Left colon (tissue), 2 donors: ENCODE measurements at places on chromosomes 6 and 20. TPM values are rescaled to one million over a fixed set of nuclear protein-coding genes. Genes with fewer than 3 reads are reported as not detected.

DNA sequence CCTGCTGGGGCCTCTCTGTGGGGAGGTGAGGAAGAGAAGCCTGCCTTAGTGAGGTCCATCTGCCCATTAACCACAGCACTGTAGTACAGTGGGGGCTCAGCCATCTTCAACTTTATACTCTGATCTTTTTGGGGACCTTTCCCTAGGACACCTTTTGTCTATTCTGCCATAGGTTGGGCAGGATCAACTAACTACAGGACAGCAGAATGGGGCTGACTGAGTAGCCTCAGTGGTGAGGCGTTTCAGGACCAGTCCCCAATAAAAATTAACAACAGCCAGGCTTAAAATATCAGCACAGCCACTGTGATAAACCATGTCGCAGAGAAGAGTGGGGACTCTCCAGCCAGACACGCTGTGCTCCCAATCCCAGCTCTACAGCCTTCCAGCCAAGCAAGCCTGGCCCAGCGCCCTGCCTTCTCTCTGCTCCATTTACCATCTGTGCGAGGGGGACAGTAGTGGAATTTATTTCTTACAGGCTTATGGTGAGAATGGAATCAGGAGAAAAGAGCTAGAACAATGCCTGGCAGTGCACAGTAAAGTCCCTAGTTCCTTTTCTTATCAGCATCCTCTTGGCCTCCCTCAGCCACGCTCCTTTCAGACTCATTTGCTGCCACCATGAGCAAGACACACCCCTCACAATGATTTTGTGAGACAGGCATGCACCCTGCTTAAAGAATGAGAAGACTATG is 75.5 kb downstream of the SLC22A23 start:
- DNase-seq: no peak

- no peak for DNase-seq
Observed at GRCh38 chr6:32623693-32624092, 13.5 kb upstream of the HLA-DQA1 start.

- DNase-seq: no peak
Observed at GRCh38 chr6:40520084-40520483, 67.1 kb downstream of the LRFN2 start.

GRCh38 chr20:4451487-4452081 is 270.1 kb upstream of the PRND start:
- DNase-seq: no peak

DNA sequence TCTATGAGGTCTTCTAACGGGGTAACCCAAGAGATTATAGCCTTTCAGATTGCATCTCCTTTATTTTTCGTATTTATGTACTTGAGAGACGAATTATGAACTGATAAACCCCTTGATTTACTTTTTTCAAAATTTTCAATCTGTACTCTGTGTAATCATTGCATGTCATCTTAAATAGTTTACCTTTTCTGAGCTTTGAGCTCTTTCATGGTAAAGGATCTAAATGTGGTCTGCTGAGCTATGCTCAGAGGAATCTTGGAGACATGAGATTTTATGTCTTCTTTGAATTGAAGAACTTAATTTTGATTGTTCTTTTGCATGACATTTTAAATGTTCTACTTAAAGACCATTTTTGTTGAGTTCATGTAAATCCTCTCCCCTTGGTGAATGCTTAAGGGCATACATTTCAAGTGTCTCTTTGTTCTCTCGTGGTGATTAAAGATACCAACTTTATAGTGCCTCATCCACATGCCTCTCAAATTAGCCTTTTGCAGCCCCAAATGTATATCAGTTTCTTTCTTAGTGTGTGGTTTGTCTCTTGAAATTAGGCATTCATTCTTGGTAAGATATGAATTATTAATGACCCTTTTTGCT is 116.3 kb upstream of the SCGN start:
- no peak for DNase-seq

- no peak for DNase-seq
Observed at GRCh38 chr6:69422475-69422874, 374.3 kb downstream of the LMBRD1 start.

- DNase-seq: no peak
Observed at GRCh38 chr20:62368976-62369814, 2.1 kb upstream of the LAMA5 start.

DNA sequence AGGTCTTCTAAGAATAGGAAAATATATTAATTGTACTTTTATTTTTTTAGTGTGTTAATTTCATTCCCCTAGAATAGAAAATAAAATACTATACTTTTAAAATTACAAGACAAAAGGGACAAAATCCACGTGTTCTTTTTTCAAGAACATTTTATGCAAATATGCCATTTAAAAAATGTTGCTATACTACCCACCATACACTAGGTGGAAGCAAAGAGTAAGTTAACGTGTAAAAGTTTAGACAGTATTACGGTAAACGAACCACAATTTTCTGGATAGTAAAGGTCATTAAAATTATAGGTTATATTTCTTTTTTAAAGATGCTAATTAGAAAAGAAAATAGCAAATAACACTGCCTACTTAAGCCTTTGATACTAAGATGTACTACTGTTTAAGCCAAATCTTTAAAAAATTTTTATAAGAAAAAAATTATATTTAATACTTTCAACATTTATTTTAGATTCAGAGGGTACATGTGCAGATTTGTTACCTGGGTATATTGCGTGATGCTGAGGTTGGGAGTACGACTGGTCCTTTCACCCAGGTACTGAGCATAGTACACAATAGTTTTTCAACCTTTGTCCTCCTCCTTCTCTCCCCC is 287.6 kb downstream of the PHF3 start:
- DNase-seq: no peak

DNA sequence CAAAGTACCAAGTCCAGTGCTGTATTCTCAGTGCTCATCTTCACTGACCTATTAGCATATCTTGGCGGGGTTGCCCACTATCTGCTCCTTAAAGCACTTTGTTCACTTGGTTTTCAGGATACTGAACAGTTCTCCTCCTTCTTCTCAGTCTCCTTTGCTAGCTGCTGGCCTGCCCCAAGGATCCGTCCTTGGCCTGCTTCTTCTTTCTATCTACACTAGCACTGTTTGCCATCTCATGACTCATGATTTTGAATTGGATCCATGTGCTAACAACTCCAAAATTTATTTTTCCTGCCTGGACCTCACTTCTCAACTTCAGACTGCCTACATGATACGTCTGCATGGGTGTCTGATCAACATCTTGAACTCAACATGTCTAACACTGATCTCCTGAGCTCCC is 15.5 kb downstream of the TPD52L1 start:
- DNase-seq: no peak

DNA sequence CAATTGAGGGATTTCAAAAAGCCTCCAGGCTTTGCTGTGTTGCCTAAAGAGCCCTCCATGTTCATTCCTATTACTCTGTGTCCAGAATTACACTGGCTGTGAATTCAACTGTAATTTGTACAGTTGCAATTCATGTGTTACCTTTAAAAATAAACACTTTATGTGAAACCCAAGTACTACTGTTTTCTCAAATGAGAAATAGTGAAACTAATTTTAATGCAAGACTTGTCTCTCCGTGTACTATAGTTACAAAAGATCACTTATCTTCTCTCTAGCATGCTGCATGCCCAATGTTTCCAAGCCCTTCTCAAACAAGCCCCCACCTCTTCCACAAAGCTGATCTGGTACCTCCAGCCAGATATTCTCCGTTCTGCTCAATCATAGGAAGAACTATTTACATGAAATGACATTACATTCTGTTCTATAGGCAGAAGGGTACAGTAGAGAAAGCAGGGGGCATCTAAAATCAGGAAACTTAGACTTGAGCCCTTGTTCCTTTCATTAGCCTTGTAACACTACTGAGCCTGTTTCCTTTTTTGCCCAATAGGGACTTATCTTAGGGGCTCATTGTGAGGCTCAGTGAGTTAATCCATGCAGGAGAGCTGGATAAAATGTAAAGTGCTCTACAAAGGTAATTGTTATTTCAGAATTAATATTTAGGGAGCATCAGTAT is 12.3 kb upstream of the COL9A1 start:
- DNase-seq: no peak

DNA sequence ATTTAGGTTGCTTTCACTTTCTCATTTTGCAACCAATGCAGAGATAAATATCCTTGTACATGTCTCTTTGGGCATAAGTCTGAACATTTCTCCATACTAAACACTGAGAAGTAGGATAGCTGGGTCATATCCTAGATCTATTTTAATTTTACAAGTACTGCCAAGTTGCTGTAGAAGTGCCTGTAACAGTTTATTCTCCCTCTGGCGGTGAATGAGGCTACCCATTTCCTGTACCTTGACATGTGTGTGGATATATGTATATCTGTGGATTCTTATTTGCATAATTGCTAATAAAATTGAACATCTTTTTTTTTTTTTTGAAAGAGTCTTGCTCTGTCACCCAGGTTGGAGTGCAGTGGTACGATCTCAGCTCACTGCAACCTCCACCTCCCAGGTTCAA is 48.0 kb upstream of the PNRC1 start:
- DNase-seq: no peak

DNA sequence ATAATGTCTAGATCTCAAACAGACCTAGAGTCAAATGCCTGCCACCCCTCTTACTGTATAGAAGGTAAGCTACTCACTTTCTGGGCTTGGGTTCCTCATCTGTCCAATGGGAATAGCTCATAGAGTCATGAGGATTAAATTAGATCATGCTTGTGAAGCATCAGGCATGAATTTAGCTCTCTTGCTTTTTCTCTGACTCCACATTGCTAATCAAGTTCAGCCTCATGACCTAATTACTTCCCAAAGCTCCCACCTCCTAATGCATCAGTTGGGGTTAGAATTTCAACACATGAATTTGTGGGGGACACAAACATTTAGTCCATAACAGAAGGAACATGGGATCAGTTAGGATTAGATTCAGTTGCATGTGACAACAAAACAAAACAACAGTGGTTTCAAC is 4.6 kb upstream of the DDX27 start:
- no peak for DNase-seq

GRCh38 chr6:55941702-55942101 is 66.3 kb upstream of the BMP5 start:
- no peak for DNase-seq

- no peak for DNase-seq
Observed at GRCh38 chr20:10221021-10221420, 2.4 kb downstream of the SNAP25 start.

DNA sequence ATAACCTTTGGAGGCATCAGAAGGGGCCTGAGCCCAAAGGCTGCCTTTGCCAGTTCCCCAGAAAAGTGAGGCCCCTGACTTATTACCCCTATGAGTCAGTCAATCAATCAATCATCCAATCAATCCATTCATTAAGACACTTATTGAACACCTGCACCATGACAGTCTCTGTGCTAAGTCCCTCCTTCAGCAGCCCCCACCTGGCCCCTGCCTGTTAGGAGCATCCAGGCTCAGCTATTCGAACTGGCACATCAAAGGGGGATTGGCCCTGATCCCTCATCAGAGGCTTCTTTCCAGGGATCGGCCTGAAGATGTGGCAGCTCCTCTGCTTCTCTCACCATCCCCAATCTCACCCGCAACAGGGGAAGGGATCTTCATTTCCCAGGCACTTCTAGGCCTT is 27.7 kb upstream of the VEGFA start:
- DNase-seq: no peak

DNA sequence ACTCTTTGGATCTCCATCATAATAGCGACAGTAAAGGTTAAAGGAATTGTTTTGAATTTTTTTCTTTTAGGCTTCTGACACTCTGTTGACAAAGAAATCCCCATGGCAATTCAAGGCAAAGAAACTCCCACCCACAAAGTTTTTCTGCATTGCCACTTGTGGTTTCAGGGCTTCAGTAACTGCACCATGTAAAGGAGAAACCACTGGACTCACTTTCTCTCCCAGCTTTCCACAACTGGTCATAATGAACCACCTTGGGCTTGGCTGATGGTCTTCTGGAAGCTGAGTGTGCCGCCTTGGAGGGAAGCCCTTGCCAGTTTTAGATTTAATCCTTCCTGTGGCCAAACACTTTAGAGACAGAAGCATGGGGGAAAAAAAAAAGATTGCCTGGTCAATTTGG is 163.1 kb downstream of the ISM1 start:
- no peak for DNase-seq

GRCh38 chr6:159807150-159807858 is 7.2 kb downstream of the PNLDC1 start:
- DNase-seq: no peak

GRCh38 chr6:153673225-153673624 is 365.8 kb upstream of the OPRM1 start:
- DNase-seq: no peak

DNA sequence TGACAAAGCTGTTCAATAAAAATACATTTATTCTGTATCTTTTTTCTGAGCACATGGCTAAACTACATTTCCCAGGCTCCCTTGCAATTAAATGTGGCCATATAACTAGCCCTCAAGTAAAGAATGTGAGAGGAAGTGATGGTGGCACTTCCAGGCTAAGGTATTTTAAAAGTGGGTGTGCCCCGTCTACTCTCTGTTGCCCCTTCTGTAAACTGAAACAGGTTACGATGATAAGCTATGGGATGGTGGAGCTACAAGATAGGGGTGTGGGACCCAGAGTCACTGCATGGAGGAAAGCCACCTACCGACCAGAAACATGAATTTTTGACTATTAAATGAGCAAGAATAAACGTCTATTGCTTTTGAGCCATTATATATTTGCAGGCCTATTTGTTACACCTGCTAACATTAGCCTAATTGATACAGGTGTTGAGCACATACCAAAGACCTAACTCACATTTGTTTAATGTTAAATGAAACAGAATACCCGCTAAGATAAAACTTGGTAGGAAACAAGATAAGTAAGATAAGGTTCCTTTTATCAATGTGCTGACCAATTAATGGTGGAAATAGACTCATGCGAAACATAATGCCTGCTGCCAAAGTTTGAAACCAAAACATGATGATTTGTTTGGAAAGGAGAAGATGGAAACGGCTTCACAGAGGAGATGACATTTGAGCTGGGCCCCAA is 3.1 kb downstream of the FYN start:
- DNase-seq: no peak

The SOBP gene
- 4.6 TPM for total RNA-seq

The EPB41L1 gene
- total RNA-seq: 63.1 TPM

The KHDRBS2 gene
- total RNA-seq: 1.4 TPM

The EPHA7 gene
- total RNA-seq: 0.34 TPM

The DEFB132 gene
- total RNA-seq: not detected

The CST5 gene
- not detected for total RNA-seq

The TPD52L1 gene
- 11.4 TPM for total RNA-seq

The ZBTB46 gene
- 5.6 TPM for total RNA-seq

The ERVFRD-1 gene
- total RNA-seq: 0.14 TPM

The OR11A1 gene
- total RNA-seq: not detected

The RIPOR2 gene
- 2.8 TPM for total RNA-seq

The GNAS-AS1 gene
- total RNA-seq: 0.87 TPM

The SPO11 gene
- total RNA-seq: not detected
